ENCODE measurements at places on chromosomes 16 and 17.

DNA sequence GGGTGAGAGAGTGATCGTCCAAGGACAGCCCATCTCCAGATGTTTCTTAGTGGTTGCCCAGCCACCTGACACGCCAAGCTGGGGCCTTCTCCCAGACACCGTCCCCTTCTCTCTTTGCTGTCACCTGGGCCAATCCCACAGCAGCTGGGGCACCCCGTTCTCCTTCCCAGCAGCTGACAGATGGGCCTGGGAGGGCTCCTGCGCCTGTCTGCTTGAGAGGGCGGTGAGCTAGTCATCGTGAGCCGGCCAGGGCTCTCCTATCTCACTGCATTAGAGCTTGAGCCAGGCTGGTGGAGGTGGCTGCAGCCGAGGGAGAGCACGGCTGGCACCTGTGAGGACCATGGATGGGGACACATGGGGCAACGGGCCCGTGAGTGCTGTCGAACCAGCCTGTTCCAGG is 41.2 kb downstream of the RAB11FIP3 start:
- no peak for DNase-seq

- DNase-seq: no peak
Observed at GRCh38 chr17:48030531-48030930, 7.1 kb downstream of the COPZ2 start.

DNA sequence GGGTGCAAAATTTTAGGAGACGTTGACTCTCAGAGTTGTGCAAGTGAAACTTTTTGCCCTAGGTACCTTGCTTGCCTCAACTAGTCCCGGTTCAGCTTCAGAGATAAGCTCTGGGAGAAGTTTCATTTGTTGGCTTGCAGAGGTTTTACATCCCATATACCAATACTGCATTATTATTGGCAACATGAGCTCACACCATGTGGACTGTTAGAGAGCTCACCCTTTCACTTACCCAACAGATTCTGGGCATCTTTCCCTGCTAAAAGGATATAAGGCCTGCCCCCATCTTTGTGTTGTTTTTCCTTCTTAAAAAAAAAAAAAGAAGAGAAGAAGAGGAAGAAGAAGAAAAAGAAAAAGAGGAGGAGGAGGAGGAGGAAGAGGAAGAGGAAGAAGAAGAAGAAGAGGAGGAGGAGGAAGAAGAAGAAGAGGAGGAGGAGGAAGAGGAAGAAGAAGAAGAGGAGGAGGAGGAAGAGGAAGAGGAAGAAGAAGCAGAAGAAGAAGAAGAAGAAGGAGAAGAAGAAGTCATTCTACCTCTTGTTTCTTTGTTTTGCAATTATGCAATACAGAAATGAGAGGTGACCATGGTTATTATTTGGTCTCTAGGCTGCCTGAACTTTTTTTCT is 292.6 kb upstream of the IRX3 start:
- DNase-seq: no peak

DNA sequence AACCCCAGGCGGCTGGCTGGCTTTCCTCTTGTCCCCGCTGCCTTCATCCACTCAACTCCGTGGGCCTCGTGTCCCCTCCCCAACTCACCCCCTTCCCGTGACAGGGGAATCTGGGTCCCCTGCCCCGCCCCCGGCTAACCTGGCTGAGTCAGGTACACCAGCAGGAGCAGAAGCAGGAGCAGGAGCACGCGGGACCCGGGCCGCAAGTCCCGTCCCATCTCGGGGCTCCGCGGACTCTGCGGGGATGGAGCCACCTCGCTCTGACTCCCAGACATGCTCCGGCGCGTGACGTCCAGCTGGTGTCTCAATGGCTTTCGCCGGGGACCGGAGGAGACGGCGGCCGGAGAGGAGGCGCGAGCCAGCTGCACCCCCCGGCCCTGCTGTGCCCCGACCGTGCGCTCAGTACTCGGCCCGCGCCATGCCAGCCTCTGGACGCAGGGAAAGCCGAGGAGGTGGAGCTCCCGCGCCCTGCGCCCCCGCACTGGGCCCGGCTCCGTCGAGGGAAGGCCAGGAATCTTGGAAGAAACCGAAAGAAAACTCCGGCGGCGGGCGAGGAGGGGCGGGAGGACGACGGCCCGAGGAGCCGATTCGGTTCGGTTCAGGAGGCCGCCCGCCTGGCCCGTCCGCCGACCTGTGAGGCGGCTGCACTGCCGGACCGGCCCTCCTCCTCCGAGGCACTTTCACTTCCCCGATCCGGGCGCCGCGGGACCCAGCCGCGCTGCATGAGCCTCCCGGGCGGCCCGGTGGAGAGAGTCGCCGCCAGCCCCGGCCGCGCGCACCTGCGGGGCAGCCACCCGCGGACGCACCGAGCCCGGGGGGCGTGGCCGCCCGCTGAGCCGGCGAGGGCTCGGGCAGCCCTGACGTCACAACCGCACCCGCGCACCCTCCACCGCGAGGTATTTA is at the start of the genes CXCL16 and ZMYND15:
TSS of gene CXCL16 (minus strand) at position 807 of the 903 bp plus-strand sequence. CDS start at position 218, 589 bp downstream.
TSS of gene ZMYND15 (plus strand) at position 712 of the 903 bp plus-strand sequence. CDS start 716 bp downstream, outside the sequence.
- peak; percentile 44 for DNase-seq

DNA sequence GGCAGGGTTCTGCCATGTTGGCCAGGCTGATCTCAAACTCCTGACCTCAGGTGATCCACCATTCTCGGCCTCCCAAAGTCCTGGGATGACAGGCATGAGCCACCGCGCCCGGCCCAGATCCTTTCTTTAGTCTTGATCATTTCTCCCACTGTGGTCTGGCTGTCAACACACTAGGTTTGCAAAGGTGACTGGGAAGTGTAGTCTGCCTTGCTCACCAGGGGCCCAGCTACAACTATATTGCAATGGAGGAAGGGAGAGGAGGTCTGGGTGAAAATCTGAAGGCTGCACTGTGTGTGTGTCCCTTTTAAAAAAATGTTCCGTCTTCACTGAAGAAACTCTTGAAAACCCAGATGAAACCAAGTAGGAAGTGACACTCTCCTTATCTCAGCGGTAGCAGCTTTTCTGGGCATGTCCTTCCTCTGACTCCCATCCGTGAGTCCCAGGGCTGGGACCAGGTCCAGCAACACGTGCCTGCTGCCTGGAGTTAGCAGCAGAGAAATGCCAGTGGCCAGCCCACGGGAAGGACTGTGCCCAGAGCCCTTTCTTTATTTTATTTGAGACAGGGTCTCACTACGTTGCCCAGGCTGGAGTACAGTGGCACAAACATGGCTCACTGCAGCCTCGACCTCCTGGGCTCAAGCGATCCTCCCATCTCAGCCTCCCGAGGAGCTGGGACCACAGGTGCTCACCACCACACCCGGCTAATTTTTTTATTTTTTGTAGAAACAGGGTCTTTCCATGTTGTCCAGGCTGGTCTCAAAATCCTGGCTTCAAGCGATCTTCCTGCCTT is 17.8 kb upstream of the KIF19 start:
- no peak for DNase-seq

DNA sequence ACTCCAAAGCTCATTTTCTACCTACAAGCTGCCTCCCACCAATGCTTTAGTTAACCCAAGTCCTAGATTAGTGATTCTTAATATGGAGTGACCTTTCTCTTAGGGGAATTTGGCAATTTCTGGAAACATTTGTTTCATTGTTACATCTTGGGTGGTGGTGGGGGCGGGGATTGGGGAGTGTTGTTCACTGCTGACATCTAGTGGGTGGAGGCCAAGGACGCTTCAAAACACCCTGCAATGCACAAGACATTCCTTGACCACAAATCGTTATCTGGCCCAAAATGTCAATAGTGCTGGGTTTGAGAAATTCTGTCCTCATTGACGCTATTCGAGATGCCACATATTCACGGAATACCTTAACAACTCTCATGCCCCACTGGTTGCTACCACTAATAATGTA is 282.9 kb downstream of the RBFOX1 start:
- DNase-seq: no peak

- no peak for DNase-seq
Observed at GRCh38 chr16:49473773-49474172, 100.2 kb downstream of the C16orf78 start.

DNA sequence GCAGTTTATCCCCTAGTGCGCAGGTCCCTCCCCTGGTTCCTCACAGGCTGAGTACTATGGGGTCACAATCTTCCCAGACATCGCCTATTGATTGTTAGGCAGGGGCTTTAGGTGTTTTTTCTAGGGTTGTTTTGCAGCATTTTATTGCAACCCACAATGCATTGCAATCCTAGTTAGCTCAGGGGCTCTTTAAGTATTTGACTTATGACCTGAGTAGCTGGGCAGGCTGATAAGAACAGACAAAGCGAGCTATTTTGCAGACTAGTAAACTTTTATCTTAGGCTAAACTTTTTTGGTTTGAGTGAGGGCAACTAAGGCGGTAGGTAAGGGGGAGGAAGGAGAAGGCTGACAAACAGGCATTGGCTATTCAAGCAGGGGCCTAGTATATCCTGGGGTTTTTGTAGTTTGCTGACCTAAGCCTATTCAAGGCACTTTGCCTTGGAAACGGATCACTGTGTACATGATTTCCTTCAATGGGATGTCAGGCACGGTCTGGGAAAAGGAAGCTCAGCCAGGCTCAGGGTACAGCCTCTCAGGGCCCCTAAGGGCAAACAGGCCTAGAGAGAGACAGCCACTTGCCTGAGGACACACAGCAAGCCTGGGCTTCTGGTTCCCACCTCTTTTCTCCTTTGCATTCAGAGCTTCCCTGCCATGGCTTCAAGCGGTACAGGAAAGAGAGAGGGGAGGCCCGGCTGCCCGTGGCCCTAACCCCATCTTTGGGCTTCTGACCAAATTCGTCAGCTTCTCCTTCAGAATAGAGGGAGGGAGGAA is 6.4 kb downstream of the DRC7 start:
- DNase-seq: no peak

DNA sequence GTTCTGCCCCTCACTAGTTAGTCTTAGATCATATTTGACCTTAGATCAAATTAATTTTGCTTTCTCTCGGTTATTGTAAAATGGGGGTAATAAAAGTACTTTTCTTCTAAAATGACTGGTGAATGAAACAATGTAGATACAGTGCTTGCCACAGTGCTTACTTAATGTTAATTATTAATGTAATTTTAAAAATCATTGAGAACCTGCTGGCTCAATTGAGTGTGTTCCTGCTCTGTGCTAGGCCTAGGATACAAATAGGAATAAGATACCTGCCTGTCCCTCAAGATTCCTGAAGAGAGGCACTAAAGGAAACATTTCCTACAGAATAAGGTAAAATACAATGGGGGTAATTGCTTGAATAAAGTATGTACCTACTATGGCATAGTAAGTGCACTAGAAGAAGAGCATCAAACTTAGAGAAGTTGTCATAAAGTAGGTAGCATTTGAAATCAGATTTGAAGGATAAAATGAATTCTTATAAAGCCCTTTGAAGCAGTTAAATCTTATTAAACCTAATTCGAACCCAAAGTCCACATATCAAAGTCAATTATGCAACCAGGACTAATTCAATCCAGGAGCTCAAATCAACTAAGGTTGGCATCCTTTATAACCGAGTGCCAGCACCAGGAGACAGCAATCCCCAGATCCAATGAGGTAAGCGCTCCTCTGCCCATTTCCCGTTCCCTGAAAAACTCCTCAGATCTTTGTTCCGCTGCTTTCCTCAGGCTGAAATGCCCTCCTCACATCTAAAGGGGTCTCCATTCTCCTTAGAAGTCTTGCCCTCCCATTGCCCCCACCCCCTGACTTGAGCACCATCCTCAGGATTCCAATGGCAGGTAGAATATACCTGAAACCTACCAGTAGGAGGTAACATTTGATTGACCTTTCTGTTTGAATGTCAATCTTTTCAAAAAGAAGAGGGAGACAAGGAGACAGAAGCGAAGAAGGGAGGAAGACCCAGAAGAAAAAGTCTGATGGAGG is 2.4 kb upstream of the MED13 start:
- DNase-seq: no peak

DNA sequence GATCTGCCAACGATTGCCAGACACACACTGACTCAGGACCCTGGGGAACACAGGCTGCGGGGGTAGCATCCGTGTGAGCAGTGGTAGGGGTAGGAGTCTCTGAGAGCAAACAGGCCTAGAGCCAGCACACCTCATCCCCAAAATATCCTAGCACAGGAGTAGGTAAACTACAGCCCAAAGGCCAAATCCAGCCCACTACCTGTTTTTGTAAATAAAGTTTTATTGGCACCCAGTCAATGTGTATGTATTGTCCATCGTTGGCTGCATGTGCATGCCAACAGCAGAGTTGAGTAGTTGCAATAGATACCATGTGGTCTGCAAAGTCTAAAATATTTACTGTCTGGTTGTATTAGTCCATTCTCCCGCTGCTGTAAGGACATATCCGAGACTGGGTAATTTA is 55.5 kb upstream of the GPRC5B start:
- no peak for DNase-seq

- DNase-seq: no peak
Observed at GRCh38 chr16:83453977-83454376, 353.8 kb upstream of the HSBP1 start.

- DNase-seq: no peak
Observed at GRCh38 chr16:89123831-89124100, 30.1 kb downstream of the ACSF3 start.

- DNase-seq: no peak
Observed at GRCh38 chr17:69460963-69461922, 46.7 kb downstream of the MAP2K6 start.

Measured in stimulated activated CD4-positive, alpha-beta T cell treated with anti-CD3 and anti-CD28 coated beads, Interleukin-2, amount 100 ng/mL, for 4 hours (primary cell).